Right lung (tissue), 10 donors: ENCODE measurements at places on chromosomes 2 and 18. TPM values are rescaled to one million over a fixed set of nuclear protein-coding genes. Genes with fewer than 3 reads are reported as not detected.

- no peak for DNase-seq
Measured at GRCh38 chr2:46439582-46439981, 39.8 kb upstream of the TMEM247 start.

DNA sequence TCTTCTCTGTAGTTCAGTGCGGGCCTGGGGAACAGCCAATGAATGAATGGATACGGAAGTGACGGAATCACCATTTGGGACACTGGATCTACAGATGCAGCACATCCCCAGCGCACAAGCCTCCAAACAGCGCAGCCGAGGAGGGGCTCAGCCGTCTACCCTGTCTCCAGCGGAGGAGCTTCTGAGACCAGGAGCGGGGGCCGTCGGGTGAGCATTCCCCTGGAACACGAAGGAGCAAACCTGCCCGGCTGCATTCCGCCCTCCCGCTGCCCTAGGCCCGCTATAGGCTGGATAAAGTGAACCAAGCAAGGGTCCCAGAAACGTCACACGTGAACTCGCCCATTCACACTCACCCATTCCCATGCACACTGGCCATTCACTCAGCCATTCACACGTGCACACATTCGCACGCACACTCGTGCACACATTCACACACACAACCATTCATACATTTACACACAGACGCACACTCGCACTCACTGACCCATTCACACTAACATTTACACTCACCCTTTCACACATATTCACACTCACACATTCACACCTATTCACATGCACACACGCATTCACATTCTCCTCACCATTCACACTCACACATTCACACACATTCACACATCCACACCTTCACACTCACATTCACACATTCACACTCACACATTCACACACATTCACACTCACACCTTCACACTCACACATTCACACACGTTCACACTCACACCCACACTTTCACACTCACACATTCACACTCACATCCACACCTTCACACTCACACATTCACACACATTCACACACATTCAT, 63.4 kb downstream of the BIN1 start:
- no peak for DNase-seq

DNA sequence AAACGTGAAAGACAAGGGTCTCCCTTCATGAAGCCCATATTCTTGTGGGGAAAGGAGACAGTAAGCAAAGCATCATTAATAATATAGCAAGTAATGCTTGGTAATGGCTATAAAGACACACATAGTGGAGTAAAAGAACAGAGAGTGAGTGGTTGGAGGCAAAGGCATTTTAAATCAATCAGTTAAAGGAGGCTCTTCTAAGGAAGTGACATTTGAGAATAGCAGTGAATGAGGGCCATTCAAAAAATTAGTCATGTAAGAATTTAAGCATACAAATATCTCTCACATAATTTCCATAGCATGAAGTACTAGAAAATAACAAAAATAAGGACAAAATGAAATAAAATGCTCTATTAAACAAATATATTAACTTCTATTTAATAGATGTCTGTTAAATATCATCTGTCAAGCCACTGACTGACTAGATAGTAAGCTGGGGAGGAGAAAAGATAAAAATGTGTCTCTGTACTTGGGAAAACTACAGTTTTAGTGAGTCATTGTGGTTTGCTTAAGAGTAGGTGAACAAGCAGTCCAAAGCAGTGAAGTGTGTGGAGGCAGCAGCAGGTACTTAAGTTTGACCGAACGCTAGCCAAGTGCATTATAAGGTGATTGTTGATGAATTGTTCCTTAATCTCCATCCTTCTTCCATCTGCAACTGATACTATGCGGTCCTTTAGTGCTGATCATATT, 160.1 kb downstream of the PARD3B start:
- DNase-seq = no peak

GRCh38 chr18:49446481-49446880, 14.0 kb downstream of the DYM start:
- DNase-seq = no peak

GRCh38 chr2:197198890-197199289, 111.7 kb downstream of the ANKRD44 start:
- no peak for DNase-seq

GRCh38 chr18:22348521-22349316, 69.0 kb downstream of the CTAGE1 start:
- peak; percentile 56 for DNase-seq

Gene ANKRD30B
- 0.08 TPM for polyA plus RNA-seq

- DNase-seq = no peak
Measured at GRCh38 chr2:217788669-217789002, 214.2 kb downstream of the TNS1 start.

GRCh38 chr2:71700041-71700657, 246.8 kb downstream of the DYSF start:
- DNase-seq = no peak
